ENCODE measurements at places on chromosomes 16 and 17.

- DNase-seq = no peak
Measured at GRCh38 chr16:75080205-75081029, 36.2 kb downstream of the LDHD start.

DNA sequence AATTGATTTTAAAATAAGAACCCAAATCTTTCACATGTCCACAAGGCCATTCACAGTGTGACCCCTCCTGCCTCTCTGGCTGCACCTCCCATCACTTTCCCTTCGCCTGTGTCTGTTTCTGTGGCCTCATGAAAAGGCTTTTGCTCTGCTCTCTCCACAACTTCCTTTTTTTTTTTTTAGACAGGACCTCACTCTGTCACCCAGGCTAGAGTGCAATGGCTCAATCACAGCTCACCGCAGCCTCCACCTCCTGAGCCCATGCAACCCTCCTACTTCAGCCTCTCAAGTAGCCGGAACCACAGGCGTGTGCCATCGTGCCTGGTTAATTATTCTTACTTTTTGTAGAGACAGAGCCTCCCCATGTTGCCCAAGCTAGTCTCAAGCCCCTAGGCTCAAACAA is 197.1 kb downstream of the ABCC12 start:
- DNase-seq = no peak

DNA sequence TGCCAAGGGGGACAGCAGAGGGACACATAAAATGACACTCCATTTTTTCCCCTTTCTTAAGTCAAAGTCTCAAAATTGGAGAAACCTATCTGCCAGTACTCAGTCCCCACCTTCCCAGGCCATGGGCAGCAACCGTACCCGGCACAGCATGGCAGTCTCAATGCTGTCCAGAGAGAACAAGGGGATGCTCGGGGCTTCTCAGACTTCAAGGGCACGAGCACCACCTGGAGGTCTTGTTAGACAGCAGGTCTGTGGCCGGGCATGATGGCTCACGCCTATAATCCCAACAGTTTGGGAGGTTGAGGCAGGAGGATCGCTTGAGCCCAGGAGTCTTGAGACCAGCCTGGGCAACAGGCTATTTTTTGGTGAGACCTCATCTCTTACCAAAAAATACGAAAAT is 3.2 kb downstream of the DNAH17 start:
- no peak for DNase-seq

DNA sequence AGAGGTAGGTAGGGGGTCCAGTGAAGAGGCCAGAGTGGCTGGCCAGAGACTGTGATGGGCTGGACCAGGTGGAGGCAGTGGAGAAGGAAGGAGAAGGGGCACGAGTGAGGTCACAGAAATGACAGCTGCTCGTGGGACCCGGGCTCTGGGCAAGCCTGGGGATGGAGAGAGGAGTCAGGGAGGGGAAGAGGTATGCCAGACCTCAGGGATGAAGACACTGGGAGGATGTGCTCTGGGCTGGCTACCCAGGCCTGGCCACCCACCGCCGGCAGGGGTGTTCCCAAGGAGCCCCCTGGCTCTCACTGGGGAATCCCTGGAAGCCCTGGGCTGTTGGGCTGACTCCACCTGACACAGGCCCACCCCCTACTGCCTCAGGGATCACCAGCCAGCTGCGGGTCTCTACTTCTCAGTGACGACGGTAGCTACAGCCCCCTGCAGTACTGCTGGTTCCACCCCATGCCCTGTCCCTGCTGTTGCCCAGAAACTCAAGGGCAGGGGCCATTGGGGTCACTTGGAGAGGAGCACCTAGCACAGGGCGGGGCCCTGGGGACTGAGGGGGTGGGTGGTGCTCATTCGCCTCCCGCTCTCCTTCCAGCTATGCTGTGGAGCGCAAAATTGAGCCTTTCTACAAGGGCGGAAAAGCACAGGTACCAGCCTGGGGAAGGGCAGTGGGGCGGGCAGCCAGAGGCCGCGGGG is 1.8 kb downstream of the TBL3 start:
- DNase-seq = no peak

DNA sequence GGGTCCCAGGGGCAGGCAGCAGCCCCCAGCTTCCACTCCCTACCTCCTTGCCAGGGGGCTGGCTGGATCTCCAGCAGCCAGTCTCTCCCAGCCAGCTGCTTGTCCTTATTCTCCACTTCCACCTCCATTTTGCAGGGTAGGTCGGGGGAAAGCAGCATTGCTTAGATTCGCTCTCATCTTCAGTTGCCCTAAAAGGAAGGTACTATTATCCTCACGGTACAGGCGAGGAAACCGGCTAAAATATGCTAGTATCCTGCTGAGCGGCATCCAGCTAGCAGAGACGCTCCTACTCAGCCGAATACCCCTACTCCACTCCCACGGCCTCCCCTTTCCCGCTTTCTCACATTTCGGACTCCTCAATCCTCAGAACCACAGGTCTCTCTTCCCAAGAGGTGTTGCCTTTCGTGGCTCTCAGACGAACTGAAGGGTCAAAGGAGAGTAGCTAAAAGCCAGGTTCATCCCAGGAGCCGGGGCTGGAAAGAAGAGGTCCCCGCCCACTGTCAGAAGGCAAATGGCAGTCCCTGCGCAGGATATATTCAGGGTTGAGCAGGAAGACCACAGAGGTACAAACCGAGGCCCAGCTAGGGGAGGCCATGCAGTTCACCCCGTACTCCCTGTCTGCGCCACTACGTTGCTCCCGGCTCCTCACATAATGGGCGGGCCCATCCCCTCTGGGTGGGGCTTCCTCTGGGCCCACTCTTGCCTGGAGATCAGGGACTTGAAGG is 1.7 kb upstream of the RAB11FIP4 start:
- no peak for DNase-seq

- DNase-seq = no peak
Measured at GRCh38 chr16:54460263-54460860, 173.8 kb upstream of the IRX3 start.

- DNase-seq = no peak
Measured at GRCh38 chr16:89104930-89105571, 11.4 kb downstream of the ACSF3 start.

GRCh38 chr16:15647294-15648014 is 2.6 kb upstream of the NDE1 start:
- no peak for DNase-seq

- no peak for DNase-seq
Measured at GRCh38 chr17:15124746-15125145, 140.4 kb downstream of the PMP22 start.

GRCh38 chr17:8222380-8222629 is 11.9 kb upstream of the AURKB start:
- DNase-seq = no peak

DNA sequence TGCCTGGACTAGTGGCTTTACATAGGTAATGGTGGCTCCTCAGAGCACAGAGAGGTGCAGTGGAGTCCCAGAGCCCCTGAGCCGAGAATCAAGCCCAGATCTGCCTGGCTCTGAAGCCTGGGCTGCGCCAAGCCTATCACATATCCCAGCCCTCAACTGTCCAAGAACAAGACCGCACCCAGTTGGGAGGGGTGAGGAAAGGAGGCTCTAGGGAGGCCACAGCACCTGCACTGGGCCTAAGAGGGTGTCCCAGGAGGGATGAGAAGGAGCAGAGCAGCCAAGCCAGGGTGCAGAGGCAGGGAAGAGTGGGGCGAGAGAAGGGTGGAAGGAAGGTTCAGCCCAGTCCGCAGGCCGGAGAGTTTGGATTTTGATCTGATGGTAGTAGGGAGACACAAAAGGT is 941 bp upstream of the RNF112 start:
- no peak for DNase-seq

Data from NK-92 treated with Interleukin-12 subunit alpha and Interleukin-12 subunit beta, amount 100 ng/mL, for 24 hours (cell line).